ENCODE measurements at places on chromosomes 13 and 19.

DNA sequence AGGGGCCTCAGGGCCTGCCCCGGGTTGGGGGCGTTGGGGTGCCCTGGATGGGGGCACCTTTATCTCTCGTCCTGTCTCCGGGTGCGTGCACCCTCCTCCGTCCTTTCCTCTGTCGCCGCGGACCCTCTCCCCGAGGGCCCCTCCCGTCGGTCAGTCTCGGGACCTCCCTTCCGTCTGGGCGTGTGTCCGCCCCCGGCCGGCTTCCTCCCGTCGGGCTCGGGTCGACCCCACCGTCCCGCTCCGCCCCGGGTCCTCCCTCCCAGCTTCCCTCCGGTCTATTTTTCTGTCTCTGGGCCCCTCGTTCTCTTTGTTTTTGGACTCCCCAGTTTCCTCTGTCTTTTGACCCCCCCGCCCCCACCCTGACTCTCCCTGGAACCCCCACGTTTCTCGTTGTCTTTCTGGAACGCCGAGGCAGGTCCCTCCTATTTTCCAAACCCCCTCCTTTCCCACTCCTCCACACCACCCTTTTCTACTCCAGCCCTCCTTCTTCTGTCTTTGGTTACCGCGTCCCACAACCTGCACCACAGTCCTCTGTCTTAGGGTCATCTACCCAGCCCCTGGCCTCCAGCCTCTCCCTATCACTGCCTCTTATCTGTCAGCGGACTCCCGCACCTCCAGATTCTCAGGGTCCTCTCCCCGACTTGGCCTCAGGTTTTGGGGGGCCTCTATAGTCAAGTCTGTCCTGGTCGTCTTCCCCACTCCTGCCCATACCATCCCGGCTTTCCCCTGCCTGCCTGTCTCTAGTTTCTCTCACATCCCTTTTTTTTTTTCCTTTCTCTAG, 757 bp downstream of the EGLN2 start:
- no peak for DNase-seq

DNA sequence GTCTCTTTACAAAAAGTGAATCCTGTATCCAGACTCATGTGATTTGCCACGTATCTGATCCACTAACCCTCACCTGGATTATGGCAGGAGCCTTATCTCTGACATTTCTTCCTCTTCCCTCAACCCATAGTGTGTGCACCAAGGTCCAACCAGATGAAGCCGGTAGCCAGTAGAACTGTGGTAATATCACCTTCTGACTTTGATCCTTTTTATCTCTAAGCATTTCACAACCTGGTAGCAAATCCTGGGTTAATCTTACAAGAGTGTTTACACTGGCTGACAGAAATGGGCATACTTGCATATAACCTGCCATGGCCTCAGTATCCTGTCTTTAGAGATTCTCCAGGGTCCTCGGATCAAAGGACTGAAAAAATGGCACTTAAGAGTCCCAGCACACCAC, 1.9 kb downstream of the ZNF417 start:
- no peak for DNase-seq

DNA sequence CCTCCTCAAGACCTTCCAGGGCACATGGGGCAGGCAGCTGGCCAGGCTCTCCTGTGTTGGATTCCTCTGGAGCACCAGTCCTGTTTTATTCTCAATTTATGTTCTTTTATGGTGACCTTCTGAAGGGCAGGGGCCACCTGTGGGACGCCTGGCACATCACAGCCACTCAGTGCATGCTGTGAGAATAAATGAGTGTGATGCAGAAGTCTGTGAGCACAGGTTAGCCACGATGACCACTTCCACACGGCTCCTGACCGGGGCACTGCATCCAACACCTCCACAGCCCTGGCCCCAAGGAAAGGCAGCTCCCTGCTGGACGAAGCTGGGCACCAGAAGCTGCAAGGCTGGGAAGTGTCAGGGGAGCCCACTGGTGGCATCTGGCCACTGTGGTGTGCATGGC, 122.8 kb downstream of the CRYL1 start:
- DNase-seq, result no peak

DNA sequence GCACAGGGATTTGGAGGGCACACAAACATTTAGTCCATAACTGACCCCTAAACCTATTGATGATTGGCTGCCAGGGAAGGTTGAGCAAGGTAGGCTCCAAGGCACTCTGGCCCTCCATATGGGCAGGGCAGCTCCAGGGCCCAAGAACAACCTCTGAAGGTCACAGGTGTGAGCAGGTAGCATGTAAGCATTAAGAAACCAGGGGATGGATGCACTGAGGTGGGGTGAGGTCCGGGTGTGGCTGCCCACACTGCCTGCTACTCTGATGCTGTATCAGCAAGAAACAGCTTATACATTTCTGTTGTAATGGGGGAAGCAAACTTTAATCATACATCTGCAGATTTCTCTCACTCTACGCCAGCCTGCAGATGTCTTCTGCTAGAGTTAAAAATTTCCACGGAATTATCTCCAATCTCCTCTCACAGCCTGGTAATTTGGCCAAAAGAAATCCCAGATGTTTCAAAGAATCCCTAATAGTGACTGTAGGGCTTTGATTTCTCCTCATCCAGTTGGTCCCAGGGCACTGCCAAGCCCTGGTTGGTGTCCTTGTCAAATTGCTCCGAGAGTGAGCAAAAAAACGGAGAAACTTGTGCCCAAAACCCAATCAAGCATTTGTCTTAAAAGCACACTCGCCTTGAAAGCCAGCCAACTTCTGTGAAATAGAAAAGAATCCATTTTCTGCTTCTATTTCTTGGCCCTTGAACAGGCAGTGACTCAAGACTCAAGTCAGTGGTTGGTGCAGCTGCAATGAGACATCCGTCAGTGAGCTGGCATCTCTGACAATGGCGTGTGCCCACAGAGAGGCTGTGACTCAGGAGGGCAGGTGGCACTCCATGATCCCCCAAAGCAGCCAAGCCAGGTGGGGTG, 72.5 kb upstream of the MRI1 start:
- DNase-seq, result no peak

DNA sequence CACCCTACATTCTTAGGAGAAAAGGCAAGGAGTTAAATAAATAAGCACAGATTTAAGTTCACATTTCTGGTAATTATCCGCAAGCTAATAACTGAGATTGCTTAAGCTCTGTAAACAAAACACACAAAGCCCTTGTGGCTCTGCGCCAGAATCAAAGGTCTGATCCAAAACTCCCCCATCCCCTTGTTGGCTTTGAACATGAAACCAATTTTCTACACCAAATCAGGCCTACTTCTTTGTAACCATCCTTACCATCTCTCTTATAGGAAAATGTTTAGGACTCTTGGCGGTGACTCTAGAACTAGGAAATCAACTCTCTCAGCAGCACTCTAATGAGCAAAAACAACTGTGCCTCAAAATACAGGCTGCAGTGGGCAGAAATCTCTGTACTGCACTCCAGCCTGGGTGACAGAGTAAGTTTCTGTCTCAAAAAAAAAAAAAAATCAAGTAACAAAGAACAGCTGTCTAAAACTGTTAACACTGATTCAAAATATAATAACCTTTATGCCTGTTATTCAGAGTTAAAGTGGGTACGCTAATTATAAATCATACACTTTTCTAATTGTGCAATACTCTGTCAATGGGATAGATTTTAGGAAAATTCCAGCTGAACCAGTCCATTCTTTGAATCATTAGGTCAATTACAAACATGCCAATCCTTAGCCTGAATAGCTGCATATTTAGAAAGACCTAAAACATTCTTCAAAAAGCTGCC, 25.8 kb downstream of the ABCC4 start:
- DNase-seq, result no peak

DNA sequence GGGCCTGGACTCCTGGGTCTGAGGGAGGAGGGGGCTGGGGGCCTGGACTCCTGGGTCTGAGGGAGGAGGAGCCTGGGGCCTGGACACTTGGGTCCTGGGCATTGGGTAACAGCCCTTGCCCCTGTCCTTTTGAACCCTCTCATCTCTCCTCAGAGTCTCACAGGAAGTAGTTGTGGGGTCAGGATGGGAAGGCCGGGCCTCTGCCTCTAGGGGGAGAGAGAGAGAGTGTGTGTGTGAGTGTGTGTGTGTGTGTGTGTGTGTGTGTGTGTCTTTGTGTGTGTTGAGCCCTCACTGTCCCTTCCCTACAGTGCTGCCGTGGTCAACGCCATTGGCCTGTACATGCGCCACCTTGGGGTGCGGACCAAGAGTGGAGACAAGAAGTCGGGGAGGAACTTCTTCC, 10.9 kb downstream of the ARHGEF1 start:
- DNase-seq, result no peak

GRCh38 chr13:32136716-32137115, 105.1 kb downstream of the FRY start:
- no peak for DNase-seq

DNA sequence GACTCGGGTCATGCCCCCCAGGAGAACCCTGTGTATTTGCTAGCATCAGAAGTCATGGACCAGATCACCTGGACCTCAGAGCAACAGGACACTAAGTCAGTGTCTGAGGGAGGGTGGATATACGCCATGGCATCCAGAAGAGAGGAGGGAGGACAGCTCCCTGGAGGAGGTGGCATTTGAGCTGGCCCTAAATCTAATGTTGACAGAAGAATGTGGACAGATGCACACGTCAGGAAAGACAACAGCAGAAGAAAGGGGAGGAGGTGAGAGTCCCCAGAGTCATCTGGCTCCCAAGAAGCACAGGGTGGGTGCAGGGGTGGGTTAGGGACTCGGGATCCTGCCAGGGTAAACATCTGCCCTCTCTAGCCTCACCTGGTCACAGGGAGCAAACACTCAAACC, 24.5 kb upstream of the CCNE1 start:
- DNase-seq, result no peak

- no peak for DNase-seq
Observed at GRCh38 chr13:34076319-34076718, 258.4 kb downstream of the RFC3 start.

- no peak for DNase-seq
Observed at GRCh38 chr13:28089065-28089464, 11.3 kb downstream of the FLT3 start.

DNA sequence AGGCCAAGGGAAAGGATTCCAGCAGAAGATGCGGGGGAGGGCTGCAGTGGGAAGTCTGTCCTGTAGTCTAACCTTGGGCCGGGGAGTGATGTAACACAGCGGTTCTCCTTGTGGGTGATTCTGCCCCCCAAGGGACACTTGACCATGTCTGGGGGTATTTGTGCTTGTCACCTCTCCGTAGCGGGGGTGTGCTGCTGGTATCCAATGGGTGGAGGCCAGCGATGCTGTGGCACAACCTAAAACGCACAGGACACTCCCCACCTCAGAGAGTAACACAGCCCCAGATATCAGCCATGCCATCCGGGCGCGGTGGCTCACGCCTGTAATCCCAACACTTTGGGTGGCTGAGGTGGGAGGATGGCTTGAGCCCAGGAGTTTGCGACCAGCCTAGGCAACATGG, 36.3 kb downstream of the ZNRF4 start:
- DNase-seq, result no peak

DNA sequence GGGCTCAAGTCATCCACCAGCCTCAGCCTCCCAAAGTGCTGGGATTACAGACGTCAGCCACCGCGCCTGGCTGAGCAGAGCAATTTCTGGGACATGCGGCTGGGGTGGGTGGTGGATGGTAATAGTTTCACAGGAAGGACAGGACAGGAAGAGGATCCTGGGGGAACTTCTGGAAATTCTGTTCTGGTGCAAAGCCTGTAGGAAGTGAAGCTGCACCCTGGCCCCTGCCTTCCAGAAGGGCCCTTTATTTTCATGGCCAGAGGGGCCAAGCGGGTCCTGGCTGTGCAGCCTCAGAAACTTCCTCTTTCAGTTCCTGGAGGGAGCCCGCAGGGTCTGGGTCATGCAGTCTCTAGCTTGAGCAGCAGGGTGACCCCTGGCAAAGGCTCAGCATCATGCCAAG, 15.7 kb downstream of the FEM1A start:
- DNase-seq, result no peak
